ENCODE measurements at places on chromosomes 11 and 22.

GRCh38 chr11:61828629-61829407 lies 718 bp downstream of the FADS2 start:
- DNase-seq, result peak; percentile 81

GRCh38 chr11:70763606-70764005 lies 365.3 kb downstream of the CTTN start:
- DNase-seq, result no peak

DNA sequence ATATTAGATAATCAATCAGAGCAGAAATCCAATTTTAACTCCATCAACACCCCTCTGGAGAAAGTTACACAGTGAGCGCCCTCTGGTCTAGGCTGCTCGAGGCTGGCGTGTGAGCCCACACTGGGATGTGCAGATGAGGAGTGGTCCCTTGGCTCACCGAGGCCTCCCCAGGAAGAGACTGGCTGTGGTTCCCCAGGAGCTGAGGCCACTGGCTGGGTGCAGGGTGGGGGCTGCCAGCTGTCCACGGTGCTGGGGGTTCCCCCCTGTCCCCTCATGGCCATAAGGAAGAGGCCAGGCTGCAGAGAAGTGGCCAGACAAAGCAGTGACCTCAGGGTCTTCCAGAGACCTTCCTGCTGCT lies 750.7 kb downstream of the BRD1 start:
- no peak for DNase-seq

DNA sequence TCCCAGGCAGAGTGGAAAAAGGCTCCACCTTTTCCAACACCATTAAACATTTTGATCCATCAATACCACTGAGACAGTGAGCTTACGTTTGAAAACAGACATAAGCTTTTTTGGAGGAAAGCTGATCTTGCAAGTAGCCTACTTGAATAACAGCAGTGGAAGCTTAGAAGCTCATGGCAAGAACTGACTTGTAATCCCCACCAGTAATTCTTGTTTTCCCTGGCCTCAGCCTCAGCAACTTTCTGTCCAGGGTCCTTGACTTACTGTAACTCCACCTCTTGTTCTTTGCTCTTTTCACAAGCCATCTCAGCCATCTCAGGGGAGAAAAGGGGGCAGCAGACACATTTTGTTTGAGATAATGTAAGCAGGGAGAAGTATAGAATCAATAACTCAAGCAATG lies 12.3 kb upstream of the MPZL2 start:
- no peak for DNase-seq

- DNase-seq, result no peak
Measured at GRCh38 chr11:19953909-19954308, 206.4 kb downstream of the DBX1 start.

DNA sequence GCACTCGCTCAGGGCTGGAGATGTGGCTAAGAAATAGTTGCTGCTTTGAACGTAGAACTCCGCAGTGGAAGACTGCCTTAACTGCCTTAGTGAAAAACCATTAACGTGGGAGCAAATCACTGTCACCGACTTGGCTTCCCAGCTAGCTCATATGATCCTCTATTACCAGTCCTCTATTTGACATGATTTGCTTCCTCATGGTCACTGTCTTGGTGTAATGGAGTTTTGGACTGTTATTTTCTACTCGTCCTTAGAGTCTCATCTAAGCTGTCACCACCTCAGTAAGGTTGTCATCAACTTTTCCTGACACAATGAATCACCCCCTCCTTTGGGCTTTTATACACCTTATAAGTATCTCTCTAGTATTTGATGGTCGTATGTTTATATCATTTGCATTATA lies 167.1 kb upstream of the NARS2 start:
- no peak for DNase-seq

DNA sequence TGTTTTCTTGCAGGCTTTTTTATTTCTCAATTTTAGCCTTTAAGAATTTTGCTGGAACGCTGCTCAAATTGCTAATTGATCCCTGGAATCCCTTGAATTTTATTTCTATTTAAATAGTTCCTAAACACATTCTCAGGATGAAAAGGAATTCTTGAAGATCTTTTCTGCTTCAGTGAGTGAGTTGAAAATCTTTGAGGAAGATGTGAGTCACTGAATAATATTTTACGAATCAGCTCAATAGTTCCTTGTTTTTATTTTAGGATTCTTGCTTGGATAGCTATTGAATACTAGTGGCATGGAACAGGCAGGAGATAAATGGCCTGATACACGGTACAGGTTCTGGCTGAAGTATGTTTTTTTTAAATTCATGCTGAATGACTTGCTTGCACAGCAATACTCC lies 194.6 kb upstream of the CCDC90B start:
- no peak for DNase-seq

DNA sequence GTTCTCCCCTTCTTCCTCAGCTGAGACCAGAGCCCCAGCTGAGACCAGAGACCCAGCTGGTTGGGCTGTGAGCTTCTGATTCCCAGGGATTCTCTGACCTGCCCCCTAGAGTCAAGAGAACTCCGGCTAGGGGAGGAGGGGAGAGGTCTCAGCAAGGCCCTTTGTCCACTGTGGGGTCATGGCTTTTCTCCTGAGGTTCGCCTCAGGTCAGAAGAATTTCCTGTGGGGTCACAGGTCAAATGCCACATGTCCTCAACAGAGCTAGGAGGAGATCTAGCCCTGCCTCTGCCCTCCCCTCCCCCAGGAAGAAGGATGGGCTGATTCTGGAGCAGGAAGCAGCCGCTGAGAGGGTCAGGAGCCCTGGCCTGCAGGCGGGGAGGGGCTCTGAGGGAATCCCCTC lies 23.7 kb downstream of the HTR3A start:
- DNase-seq, result no peak

DNA sequence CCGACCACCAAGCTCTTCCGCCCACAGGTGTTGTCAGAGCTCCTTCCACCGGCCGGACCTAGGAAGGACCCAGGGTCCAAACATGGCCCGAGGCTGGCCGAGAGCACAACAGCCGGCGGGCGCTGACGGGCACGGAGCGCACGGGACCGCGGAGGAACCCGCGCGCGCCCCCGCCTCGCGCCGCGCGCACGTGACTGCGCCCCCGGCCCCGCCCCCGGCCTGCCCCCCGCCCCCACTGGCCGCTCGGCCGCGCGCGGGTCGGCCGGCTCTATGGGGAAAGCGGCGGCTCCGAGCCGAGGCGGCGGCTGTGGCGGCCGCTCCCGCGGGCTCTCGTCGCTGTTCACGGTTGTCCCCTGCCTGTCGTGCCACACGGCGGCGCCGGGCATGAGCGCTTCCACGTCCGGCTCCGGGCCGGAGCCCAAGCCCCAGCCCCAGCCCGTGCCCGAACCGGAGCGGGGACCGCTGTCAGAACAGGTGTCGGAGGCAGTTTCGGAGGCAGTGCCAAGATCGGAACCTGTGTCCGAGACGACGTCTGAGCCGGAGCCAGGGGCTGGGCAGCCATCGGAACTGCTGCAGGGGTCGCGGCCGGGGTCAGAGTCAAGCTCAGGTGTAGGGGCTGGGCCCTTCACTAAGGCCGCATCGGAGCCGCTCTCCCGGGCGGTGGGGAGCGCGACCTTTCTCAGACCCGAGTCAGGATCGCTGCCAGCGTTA lies at the start of gene OSBP2:
OSBP2 (plus strand) TSS at position 235 of the 711 bp plus-strand sequence; CDS start at position 271, 36 bp downstream.
- peak; percentile 63 for DNase-seq

- no peak for DNase-seq
Measured at GRCh38 chr11:58998480-58999290, 59.4 kb downstream of the GLYATL1 start.

- DNase-seq, result peak; percentile 61
Measured at GRCh38 chr22:23752750-23753149, 1.5 kb downstream of the VPREB3 start.

DNA sequence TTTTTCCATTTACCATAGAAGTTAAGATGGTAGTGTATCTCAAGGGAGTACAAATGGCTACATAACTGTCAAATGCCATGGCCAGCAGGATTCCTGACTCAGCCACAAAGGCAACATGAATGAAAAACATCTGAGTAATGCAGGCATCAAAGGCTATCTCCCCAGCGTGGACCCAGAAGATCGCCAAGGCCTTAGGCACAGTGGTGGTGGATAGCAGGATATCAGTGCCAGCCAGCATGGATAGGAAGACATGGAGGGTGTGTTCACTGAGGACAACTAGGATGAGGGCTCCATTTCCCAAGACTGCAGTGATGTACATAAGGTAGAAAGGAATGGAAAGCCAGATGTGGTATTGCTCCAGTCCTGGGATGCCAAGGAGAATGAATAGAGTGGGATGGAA lies 18.0 kb downstream of the OR52B2 start:
- no peak for DNase-seq

GRCh38 chr11:120324932-120325810 lies at the start of gene TLCD5:
Gene TLCD5 (plus strand): TSS chr11:120325299. CDS start chr11:120327442, 2,143 bp downstream.
- DNase-seq, result peak; percentile 82

All from GM13976 (cell line).